Left hindlimb (tissue), 1 donor: ENCODE measurements at places on chromosomes 4 and X.

DNA sequence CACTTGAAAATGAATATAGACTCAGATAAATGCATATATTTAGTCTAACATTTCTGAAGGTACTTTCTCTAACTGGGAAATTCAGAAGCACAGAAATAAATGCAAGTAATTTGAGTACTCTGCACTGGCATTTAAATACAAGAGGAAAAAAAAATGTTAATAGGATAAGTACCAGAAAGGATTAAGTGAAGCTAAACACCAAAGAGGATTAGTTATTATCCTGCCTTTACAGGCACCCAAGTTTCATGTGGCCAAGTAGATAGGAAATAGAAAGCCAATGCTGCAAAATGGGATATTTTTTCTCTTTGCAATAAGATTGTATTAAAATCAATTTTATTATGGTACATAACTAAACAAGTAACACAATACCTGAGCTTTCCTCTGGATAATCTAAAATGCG lies 762.5 kb downstream of the PCDH7 start:
- no peak for DNase-seq

DNA sequence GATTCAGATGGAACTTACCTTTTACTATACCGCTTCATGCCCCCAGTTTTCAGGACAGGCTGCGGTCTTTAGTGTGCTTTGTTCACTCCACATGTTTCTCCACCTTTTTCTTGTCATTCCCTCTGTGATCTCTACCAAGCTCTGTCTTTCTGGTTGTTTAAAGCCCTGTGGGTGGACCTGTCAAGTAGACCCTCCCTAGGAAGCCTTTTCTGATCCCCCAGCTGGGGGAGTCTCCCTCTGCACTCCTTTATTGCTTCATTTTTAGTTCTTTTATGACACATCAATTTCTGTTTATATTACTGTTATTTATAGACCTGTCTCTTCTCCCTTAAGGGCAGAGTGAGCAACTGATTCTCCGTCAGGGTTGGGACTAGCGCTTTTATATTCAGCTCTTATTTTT lies 150.2 kb downstream of the C4orf33 start:
- no peak for DNase-seq

GRCh38 chr4:89434364-89434988 lies 126.9 kb upstream of the GPRIN3 start:
- DNase-seq = no peak

DNA sequence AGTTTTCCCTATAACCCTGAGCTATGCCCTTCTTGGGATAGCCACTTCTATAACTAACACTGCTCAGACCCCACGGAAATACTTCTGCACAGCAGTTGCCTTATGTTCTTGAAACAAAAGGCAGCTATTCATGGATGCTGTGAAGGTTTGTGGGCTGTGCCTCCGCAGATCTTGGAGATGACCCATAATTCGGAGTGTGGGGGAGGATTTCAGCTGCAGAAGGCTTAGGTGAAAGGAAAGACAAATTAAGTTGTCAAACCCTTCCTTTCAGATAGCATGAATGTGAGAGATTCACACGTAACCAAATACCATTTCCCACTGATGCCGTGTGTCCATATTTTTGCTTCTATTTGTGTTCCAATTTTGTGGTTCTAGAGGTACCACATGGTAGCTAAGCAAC lies 38.1 kb upstream of the NYX start:
- DNase-seq = no peak

GRCh38 chr4:40555176-40555900 lies 74.3 kb downstream of the RBM47 start:
- no peak for DNase-seq

DNA sequence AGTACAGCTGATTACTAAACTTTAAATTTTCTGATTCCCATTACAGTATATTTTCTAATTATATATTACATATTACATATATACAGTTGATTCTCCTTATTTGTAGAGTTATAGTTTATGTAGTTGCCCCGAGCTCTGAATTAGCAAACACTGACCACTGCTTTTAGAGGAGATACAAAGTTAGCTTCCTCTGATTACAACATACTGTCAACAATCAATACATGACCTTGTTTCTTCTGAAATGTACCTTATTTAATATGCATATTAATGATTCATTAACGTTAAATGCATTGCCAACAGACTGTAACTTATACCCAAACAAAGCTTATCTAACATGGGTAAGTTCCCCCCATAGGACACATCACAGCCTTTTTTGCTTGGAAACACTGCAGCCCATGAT lies 81.5 kb downstream of the ATP10D start:
- no peak for DNase-seq

DNA sequence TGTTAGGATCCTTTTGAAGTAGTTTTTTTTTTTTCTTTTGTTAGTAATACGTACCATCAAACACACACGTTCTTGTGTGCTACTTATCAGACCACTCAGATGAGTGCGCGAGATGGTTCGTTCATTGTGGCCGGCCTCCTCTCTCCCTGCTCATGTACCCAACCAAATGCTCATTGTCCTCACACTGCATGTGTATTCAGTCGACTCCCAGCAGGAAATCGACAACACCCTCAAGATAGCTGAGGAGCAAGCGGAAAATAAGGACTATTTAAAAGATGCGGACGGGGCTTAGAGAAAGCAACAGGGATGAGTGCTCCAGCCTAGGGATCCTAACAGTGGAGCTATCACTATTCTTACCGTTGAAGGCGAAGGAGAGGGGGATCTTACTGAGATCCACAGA lies 72.9 kb upstream of the GUCY1A1 start:
- no peak for DNase-seq

DNA sequence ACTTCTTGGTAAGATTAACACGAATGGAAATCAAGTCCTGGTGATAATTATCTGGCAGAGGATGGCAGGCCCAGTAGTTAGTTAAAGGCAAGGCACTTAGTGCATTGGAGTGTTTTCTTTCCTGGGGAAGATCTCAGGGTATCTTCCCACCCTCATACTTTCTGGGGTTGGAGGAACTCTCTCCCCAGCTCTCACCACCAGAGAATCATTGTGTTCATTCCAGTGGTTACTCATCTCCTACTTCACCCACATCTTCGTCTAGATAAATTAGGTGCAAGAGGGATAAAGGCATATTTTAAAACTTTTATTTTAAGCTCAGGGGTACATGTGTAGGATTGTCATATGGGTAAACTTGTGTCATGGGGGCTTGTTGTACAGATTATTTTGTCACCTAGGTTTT lies 67.5 kb upstream of the SH3RF1 start:
- no peak for DNase-seq

DNA sequence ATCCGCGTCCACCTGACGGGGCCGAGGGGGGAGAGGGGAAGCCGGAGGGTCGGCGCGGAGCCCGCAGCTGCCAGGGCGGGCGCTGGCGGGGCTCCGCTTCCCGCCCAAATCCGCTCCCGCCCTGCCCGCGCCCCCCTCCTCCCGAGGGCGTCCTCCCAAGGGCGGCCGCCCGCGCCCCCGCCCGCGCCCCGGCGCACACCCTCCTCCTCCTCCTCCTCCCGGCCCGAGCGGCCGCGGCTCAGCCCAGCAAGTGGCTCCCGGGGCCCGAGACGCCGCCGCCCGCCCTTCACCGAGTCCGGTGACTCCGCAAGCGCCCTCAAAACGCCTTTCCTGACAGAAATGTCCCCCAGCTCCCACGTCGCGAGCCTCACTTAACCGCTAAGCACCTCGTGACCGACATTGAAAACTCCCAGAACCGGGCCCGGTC lies 487 bp downstream of the HMGB2 start:
- DNase-seq = peak; percentile 79

DNA sequence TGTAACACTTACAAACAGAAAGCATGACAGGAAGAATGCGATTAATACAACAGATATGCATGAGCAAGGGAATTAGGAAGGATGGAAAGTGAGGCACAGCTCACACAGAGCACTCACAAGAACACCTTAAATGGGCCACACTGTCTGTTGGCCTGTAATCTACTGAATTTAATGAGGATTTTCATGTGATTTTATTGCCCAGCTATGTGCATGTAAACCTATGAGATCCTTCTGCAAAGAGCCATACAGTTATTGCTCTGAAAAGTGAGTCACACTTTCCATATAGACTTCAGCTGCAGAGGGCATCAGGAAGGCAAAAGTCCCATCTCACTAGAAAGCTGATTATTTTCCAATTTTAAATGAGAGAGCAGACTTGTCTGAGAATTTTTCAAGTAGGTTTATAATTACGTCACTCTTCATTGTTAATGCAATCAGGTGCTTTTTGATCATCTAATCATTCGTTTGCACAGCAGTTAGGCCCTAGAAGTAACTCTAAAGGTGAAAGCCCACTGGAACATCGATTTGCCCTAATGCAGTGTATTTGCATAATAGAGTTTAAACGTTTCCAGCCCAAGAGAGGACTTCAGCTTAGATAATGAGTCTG lies 832.7 kb upstream of the INTU start:
- no peak for DNase-seq

DNA sequence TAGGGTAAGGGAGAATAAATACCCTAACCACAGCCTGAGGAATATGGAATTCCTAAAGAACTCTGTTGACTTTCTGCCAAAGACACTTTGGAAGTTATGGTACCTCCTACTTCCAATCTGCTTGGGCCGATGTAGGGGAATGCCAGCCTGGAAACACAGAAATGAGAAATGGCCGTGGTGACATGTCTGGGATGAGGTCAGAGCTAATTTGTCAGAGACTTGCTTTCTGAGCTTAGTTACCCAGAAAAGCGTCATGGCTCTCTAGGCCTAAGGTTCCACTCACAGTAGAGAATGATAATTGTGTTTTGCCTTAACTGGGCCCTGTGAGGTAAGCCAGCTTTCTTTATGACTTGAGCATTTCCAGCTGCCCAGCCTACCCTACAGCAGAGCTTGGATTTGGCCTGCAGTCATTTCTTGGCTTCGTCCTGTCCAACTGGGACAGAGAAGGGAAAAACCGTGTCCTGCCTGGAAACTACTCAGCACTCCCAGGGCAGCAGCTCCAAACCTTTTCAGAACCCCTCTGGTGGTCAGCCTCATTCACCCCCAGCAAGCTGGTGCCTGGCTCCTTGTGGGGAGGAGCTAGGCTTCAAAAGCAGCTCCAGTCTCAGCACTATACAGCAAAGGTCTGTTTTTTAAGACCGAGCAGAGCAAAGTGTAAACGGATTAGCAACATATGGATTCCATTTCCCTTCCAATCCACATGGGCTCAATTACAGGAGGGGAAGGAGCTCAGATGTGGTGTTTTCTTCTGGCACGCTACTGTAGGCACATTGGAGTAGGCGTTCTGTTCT lies 92.3 kb downstream of the RLIM start:
- peak; percentile 78 for DNase-seq

- no peak for DNase-seq
Measured at GRCh38 chrX:14398725-14399124, 130.6 kb upstream of the GLRA2 start.

- DNase-seq = no peak
Measured at GRCh38 chr4:19241895-19242294, 1009.8 kb upstream of the SLIT2 start.

DNA sequence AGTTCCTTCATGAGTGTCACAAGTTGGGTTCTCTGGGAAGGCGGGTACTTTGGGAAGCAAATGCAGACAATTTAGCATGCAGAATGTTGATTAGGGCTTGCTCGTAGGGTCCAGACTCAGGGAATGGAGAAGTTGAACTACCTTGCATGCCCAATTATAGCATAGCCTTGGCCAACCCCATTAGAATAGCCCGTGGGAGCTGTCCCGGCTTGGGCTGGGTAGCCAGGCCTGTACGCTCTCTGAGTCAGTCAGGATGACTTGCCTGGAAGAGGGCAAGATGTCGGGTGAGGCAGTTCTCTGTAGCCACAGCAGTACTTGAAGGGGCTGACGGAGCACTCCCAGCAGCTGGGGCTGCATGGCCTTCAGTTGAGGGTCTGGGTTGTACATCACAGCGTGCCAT lies 19.5 kb downstream of the KIAA0232 start:
- DNase-seq = no peak

DNA sequence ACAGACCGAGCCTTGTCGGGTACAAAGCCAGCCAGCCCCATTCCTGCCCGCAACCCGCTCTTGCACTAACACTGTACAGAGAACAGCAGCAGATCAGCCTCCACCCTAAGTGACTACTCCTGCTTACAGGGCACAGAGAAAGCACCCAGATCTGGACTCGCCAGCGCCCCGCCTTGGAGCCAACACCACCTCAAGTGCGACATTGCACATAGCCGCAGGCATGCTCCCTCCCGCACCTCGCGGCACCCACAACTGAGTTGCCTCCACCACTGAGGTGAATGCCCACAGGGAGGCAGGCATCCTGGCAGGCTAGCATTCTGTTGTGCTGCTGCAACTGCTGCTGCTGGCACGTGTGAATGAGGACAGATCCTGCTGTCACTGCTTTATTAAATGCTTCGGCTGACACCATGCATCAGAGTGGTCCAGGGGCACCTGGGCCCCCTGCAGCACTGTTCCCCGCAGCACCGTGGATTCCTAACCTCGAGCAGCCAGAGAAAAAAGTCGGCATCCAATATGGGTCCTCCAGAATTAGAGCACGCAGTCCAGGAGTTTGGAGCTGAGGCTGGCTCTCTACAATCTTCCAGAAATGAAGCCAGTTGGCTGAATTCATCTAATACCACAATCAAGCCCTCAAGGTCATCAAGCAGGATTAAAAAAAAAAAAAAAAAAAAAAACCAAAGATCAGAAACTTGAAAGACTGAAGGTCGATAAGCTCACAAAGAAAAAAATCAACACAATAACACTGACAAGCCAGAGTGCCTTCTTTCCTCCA lies 352.9 kb downstream of the GASK1B start:
- DNase-seq = no peak

DNA sequence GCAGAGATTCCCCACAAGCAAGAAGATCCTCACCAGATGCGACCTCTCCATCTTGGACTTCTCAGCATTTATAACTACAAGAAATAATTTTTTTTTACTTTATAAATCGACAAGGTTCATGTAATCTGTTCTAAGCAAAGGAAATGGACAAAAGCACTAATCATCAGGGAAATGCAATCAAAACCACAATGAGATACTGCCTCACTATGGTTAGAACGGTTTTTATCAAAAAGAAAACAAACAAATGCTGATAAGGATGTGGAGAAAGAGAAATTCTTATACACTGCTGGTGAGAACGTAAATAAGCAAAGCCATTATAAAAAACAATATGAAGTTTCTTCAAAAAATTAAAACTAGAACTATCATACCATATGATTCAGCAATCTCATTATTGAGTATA lies 1382.6 kb downstream of the ARAP2 start:
- DNase-seq = no peak

- no peak for DNase-seq
Measured at GRCh38 chrX:49876750-49877149, 2.5 kb upstream of the USP27X start.

- no peak for DNase-seq
Measured at GRCh38 chr4:165522050-165522449, 143.2 kb downstream of the CPE start.

DNA sequence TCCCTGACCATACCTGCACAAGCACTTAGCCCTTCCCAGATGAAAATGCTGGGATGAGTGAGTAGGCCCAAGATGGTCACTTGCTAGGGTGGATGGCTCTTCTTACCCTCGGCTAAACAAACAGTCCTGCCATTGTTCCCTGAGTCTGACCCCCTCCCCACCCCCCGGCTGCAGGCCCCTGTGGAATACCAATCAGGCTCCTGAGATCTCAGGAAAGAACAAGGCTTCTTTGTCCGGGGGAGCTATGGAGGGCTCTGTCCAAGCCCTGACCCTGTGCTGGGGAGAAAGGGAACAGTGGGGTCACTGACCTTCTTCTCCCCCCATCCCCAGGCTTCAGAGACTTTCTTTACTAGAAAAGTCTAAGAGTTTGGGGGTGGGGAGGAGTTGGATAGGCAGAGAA lies 6.0 kb downstream of the PLP1 start:
- DNase-seq = no peak
